ENCODE measurements at places on chromosomes 5 and 9.

DNA sequence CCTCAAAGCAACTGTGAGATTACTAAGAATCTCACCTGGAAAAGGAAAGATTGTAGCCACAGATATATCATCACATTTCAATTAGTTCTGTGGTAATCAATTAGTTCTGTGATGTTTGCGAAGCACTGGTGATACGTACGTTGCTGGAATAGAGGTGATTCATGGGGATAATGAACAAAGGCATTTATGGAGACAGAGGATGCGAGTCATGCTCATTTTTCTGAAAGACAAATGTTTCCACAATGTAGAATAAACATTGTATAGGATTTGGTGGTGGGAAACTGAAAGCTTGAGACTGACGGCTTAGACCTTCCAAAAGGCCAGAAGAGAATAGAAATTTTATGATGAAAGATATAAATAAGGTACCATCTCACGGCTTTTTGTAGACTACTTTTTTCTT lies 507.3 kb upstream of the TYRP1 start:
- no peak overlapping the region for H3K4me3 ChIP-seq
- no peak overlapping the region for H3K27ac ChIP-seq
- H3K27me3 ChIP-seq, result no peaks in the 10 kb centered on the region
- no peak for DNase-seq
- no peaks in the 10 kb centered on the region for H3K36me3 ChIP-seq

DNA sequence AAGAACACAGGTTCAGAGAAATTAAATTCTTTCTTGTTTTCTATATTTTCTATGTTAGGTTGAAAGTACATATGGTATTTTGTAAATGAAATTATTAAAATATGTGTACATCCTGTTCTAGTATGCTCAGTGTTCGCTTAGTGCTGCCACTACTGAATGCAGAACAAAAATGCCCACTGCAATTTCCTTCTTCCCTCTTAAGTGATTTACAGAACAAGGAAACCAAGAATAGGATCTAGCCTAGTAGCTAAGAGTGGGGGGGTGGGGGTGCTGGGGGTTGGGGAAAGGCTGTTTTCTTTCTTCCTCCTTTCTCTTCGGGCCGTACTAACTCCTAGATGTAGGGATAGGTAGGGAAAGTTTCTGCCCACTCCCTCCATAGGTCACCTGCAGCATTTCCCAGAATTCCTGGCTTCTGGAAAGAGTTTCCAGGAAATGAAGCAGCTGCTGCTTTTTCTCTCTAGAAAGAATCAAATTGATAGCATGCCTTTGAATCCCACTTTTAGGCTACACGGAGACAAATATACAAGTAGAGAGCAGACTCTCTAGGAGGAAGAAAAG lies 15.7 kb downstream of the SPATA9 start:
- no peaks in the 10 kb centered on the region for H3K27me3 ChIP-seq
- no peaks in the 10 kb centered on the region for H3K4me1 ChIP-seq
- DNase-seq, result no peak
- H3K27ac ChIP-seq, result no peak overlapping the region
- no peaks in the 10 kb centered on the region for H3K36me3 ChIP-seq

DNA sequence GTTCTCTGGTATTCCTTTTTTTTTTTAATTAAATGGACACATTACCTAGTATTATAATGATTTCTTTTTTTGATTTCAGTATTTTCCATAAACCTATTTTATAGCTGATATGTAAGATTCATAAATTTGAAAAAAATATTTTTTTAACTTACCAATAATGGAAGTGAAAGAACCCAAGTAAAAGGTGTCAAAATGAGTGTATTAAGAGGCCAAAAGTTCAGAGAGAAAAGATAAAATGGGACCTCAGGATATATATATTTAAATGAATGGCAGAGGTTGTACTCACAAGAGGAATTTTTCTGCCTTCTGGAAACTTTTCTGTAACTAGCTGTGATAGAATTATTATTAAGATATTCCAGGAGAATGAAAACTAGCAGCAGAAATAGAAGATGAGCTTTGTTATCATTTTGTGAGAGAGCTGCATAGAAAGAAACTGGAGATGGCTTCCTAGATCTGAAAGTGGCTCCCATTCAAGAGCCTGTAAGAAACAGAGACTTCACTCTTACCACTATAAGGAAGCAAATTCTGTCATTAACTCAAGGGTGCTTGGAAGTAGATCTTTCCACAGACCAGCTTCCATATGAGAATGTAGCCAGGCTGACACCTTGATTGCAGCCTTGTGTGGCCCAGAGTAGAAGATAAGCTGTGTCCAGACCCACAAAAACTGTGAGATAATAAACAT lies 91.7 kb downstream of the MRPS30 start:
- H3K36me3 ChIP-seq, result no peaks in the 10 kb centered on the region
- H3K27ac ChIP-seq, result no peak overlapping the region
- H3K27me3 ChIP-seq, result no peaks in the 10 kb centered on the region
- no peak for DNase-seq
- no peak overlapping the region for H3K4me3 ChIP-seq
- H3K4me1 ChIP-seq, result no peaks in the 10 kb centered on the region

DNA sequence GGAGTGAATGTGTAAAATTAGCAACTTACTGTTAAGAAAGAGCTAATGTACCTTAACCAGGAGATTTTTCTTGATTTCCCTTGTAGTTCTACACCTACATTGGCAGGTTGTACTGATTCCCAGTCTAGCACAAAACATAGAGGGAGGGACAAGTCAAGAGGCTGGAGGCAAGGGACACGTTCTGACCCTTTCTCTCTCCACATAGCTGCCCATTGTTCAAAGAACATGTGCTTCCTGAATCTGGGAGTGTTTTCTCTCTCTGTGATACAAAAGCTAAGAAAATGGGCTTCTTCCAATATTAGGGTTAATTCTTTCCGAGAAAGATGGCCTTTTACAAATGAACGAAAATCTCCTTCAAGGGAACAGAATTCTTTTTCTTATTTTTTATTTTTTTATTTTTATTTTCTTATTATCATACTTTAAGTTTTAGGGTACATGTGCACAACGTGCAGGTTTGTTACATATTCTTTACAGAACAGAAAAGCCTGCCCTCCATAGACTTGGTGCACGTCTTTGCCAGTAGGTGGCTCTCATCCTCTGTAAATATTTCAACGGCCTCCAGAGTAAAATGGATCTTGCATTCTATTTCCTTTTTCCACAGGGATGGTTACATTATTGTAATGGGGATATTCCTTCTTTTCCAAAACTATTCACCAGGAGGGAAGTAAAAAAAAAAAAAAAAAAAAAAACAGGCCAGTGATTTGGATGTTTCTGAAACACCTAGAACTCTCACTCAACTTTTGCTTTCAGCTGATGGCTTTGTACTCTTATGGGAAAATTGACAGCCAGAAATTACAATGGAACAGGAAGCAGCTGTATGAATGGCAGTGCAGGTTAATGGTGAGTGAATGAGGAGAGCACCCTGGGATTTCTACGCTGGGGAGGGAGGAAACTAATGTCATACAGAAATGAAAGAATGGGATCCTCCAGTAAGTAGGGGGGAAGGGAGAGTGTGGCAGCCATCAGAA lies 13.1 kb upstream of the IFNA5 start:
- no peak overlapping the region for H3K27ac ChIP-seq
- no peak overlapping the region for H3K4me3 ChIP-seq
- DNase-seq, result peak; percentile 47
- no peaks in the 10 kb centered on the region for H3K27me3 ChIP-seq
- H3K36me3 ChIP-seq, result no peaks in the 10 kb centered on the region

GRCh38 chr9:124133727-124134126 lies 122.2 kb downstream of the LHX2 start:
- H3K27me3 ChIP-seq, result no peaks in the 10 kb centered on the region
- DNase-seq, result peak; percentile 64
- no peak overlapping the region for H3K27ac ChIP-seq

All from colonic mucosa (tissue), 4 donors.